Esophagus muscularis mucosa (tissue), 4 donors: ENCODE measurements at places on chromosomes 13 and 19. TPM values are rescaled to one million over a fixed set of nuclear protein-coding genes. Genes with fewer than 3 reads are reported as not detected.

DNA sequence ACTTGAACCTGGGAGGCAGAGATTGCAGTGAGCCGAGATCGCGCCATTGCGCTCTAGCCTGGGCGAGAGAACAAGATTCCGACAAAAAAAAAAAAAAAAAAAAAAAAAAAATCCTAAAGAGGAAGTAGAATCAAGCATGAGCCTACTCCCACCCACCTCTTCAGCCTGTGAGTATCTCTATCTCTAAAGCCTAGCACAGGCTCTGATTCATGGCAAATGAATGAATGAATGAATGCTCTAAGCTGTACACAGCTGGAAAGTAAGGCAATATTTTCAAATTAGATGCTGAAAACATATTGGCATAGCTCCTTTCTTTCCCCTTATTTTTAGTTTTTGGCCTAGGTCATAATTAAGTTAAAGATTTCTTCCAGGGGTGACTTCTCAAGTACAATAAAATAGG, 35.7 kb upstream of the FAM216B start:
- H3K4me3 ChIP-seq = no peak overlapping the region
- no peaks in the 10 kb centered on the region for H3K27me3 ChIP-seq
- H3K27ac ChIP-seq = no peak overlapping the region
- no peak for DNase-seq

GRCh38 chr19:48329167-48329891, 4.0 kb downstream of the EMP3 start:
- DNase-seq = no peak
- H3K4me1 ChIP-seq = peaks cover 83% of the 10 kb centered on the region
- H3K27ac ChIP-seq = peak overlapping the region; percentile 77
- H3K4me3 ChIP-seq = no peak overlapping the region

- no peak for DNase-seq
- H3K4me1 ChIP-seq = no peaks in the 10 kb centered on the region
- no peaks in the 10 kb centered on the region for H3K27me3 ChIP-seq
- no peaks in the 10 kb centered on the region for H3K36me3 ChIP-seq
- no peak overlapping the region for H3K4me3 ChIP-seq
These were observed 14.7 kb downstream of the C13orf46 start for GRCh38 chr13:113959198-113959597.

- peaks cover 3% of the 10 kb centered on the region for H3K27me3 ChIP-seq
- no peaks in the 10 kb centered on the region for H3K36me3 ChIP-seq
- H3K27ac ChIP-seq = peak overlapping the region; percentile 88
- no peak for DNase-seq
- peak overlapping the region; percentile 87 for H3K4me3 ChIP-seq
These were observed 46.8 kb downstream of the PTPRS start for GRCh38 chr19:5293612-5294378.

GRCh38 chr19:5179256-5179655, 161.4 kb downstream of the PTPRS start:
- no peak overlapping the region for H3K4me3 ChIP-seq
- no peaks in the 10 kb centered on the region for H3K36me3 ChIP-seq
- no peaks in the 10 kb centered on the region for H3K4me1 ChIP-seq
- no peak overlapping the region for H3K27ac ChIP-seq

DNA sequence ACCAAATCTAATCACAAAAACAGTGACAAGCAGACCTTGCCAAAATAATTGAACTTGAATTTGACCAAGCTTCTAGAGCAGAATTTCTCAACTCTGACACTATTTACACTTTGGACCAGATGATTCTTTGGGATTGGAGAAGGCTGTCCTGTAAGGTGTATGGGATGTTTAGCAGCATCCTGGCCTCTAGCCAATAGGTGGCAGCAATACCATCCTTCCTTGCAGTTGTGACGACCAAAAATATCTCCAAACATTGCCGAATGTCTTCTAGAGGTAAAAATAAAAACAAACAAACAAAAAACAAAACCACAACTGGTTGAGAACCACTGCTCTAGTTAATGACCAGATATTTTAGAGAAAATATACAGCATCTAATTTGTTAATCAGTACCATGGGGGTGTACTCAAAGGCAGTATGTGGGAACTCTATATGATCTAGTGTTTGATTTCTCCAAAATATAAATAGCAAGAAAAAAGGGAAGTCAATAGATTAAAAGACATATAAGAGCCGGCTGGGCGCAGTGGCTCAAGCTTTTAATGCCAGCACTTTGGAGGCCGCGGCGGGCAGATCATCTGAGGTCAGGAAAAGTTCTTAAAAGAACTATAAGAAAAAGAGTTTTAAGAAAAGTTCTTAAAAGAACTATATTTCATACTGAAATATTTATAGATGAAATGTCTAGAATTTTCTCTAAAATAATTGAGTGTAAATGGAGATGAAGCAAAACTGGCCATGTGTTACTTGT, 60.9 kb upstream of the ZNF527 start:
- peaks cover 9% of the 10 kb centered on the region for H3K4me1 ChIP-seq
- no peak for DNase-seq
- no peak overlapping the region for H3K27ac ChIP-seq
- H3K4me3 ChIP-seq = no peak overlapping the region

- no peak for DNase-seq
- H3K27me3 ChIP-seq = no peaks in the 10 kb centered on the region
- H3K4me1 ChIP-seq = no peaks in the 10 kb centered on the region
- H3K36me3 ChIP-seq = no peaks in the 10 kb centered on the region
- H3K27ac ChIP-seq = no peak overlapping the region
These were observed 525.0 kb upstream of the SLITRK6 start for GRCh38 chr13:86324191-86324590.

GRCh38 chr19:39917561-39918182, 16.8 kb downstream of the FCGBP start:
- DNase-seq = peak; percentile 68
- no peaks in the 10 kb centered on the region for H3K36me3 ChIP-seq
- H3K4me3 ChIP-seq = no peak overlapping the region
- no peaks in the 10 kb centered on the region for H3K4me1 ChIP-seq
- H3K27me3 ChIP-seq = no peaks in the 10 kb centered on the region
- no peak overlapping the region for H3K27ac ChIP-seq

- peak; percentile 39 for DNase-seq
- H3K27me3 ChIP-seq = no peaks in the 10 kb centered on the region
- peaks cover 9% of the 10 kb centered on the region for H3K4me1 ChIP-seq
- H3K4me3 ChIP-seq = no peak overlapping the region
These were observed 207.6 kb upstream of the SERP2 start for GRCh38 chr13:44165889-44166496.

GRCh38 chr13:113724780-113725315, 34.2 kb upstream of the TMEM255B start:
- H3K27ac ChIP-seq = peak overlapping the region; percentile 73
- H3K27me3 ChIP-seq = no peaks in the 10 kb centered on the region
- H3K4me1 ChIP-seq = peaks cover 16% of the 10 kb centered on the region
- H3K36me3 ChIP-seq = no peaks in the 10 kb centered on the region
- DNase-seq = no peak
- peak overlapping the region; percentile 61 for H3K4me3 ChIP-seq

DNA sequence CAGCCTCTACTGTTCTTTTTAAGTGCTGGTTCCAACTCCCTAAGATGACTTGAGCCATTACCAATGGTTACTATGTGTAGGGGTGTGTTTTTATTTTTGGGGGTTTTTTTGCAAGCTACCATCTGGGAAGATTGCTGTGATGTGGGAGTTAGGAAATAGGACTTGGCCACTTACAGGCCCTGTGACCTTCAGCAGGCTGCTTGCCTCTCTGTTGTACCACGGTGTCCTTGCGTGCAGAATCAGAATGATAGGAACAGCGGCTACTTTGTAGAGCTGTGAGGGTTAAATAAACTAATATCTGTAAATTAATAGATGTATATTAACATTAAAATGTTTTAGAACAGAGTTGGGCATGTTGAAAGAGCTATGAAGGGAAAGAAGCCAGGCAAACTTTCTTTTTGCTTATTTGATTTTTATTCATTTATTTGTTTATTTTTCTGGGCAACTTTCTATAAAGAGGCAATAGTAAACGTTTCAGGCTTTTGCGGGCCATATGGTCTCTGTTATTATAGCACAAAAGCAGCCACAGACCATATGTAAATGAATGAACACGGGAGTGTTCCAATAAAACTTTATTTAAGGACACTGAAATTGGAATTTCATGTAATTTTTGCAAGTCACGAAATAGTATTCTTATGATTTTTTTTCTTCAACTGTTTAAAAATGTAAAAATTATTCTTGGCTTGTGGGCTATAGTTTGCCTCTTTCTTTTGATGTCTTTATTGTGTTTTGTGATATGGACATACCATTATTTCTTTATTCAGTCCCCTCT, 26.4 kb upstream of the EHD2 start:
- no peaks in the 10 kb centered on the region for H3K27me3 ChIP-seq
- no peak overlapping the region for H3K4me3 ChIP-seq
- no peaks in the 10 kb centered on the region for H3K4me1 ChIP-seq

GRCh38 chr13:28355822-28356371, 139.0 kb downstream of the FLT1 start:
- H3K27me3 ChIP-seq = no peaks in the 10 kb centered on the region
- no peaks in the 10 kb centered on the region for H3K36me3 ChIP-seq
- no peaks in the 10 kb centered on the region for H3K4me1 ChIP-seq
- H3K4me3 ChIP-seq = no peak overlapping the region

DNA sequence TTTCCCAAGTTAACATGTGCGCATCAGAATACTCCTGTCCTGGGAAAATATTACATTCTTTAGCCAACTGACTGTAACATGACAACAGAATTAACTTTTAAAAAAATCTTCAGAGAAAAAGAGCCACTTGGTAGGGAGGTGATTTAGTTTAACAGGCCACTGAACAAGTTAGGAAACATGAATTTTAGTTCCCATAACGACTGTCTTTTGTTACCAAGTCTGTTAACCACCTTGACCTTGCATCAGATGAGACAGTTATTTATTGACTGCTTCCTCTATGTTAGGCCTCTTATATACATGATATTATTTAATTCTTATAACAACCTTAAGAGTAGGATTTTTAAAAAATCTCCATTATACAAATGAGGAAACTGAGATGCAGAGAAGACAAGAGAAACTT, 268.6 kb downstream of the NDFIP2 start:
- no peak overlapping the region for H3K27ac ChIP-seq
- DNase-seq = no peak

DNA sequence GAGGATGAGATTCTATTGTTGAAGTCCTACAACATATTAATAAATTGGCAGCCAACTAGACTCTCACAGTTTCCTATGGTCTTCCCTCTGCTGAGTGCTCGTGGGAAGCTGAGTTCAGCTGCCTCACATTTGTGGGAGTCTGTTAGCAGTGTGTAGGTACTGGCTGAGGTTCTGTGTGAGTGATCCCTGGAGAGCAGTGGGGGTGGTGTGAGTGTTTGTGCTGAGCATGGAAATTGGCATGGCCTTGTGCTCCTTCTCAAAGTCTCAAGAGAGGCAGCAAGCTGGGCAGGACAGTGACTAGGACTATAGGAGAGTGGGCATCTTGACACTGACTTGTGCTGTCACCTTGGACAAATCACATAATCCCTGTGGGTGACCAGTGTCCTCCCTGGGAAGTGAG, 298.3 kb downstream of the MTUS2 start:
- no peaks in the 10 kb centered on the region for H3K27me3 ChIP-seq
- H3K27ac ChIP-seq = no peak overlapping the region
- H3K4me3 ChIP-seq = no peak overlapping the region
- no peaks in the 10 kb centered on the region for H3K4me1 ChIP-seq
- no peaks in the 10 kb centered on the region for H3K36me3 ChIP-seq
- no peak for DNase-seq

GRCh38 chr13:110001670-110002275, 215.4 kb upstream of the IRS2 start:
- H3K36me3 ChIP-seq = no peaks in the 10 kb centered on the region
- no peak for DNase-seq
- H3K27me3 ChIP-seq = no peaks in the 10 kb centered on the region
- H3K4me1 ChIP-seq = no peaks in the 10 kb centered on the region
- no peak overlapping the region for H3K4me3 ChIP-seq
- no peak overlapping the region for H3K27ac ChIP-seq

- H3K4me1 ChIP-seq = peaks cover 25% of the 10 kb centered on the region
These were observed 9.3 kb downstream of the ZIC5 start for GRCh38 chr13:99962242-99962641.

DNA sequence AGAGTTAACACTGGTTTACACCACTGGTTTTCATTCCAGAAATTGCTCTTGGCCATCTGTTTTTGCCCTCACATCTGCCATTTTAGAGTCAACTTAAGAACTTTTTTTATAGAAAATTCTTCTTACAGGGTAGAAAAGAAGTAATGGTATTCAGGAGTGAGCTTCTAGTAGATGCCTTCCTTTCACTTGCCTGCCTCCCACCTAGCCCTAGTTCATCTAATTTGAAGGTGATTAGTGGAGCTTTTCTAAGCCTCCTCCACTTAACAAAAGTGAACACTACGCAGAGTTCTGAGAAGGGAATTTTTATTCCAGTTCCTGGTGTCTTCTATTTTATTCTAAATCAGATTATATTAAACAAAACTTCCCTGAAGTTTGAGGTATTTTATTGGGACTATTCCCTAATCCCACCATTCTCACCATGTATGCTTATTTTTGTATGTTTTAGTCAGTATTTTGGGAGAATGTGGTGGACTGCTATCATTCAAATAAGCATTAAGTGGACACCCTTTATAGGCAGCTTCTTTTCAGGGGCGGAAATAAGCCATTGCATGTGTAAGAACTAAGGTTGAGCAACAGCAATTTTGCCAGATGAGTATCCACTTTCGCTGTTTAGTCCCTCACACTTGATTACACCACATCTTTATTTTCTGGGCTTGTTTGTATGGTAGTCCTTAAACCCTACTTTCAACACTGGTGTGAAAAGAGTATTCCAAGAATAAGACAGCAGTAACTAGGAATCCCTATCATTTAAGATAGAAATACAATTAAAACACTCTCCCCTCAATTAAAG, 156.9 kb downstream of the ENOX1 start:
- H3K27ac ChIP-seq = no peak overlapping the region
- DNase-seq = no peak
- H3K4me1 ChIP-seq = no peaks in the 10 kb centered on the region
- no peaks in the 10 kb centered on the region for H3K36me3 ChIP-seq
- no peak overlapping the region for H3K4me3 ChIP-seq
- H3K27me3 ChIP-seq = no peaks in the 10 kb centered on the region

- no peak overlapping the region for H3K4me3 ChIP-seq
- no peak overlapping the region for H3K27ac ChIP-seq
- no peaks in the 10 kb centered on the region for H3K36me3 ChIP-seq
- DNase-seq = no peak
These were observed 10.7 kb upstream of the GRTP1 start for GRCh38 chr13:113374511-113375175.

Gene IGSF23
- not detected for total RNA-seq

Gene CAB39L
- 75.4 TPM for total RNA-seq

Gene RNF113B
- not detected for total RNA-seq

Gene TUBA3C
- total RNA-seq = not detected

Gene GTF2F1
- 53.3 TPM for total RNA-seq

Gene SRRM5
- total RNA-seq = 0.17 TPM

Gene LGALS7B
- total RNA-seq = not detected

Gene FLT1
- 34.2 TPM for total RNA-seq

Gene MCEMP1
- not detected for total RNA-seq

Gene MISP
- not detected for total RNA-seq

Gene CD22
- 5.0 TPM for total RNA-seq

Gene ZNF763
- 4.1 TPM for total RNA-seq

Gene LSR
- total RNA-seq = 8.7 TPM
